ENCODE measurements at places on chromosomes 4 and X. TPM values are rescaled to one million over a fixed set of nuclear protein-coding genes. Genes with fewer than 3 reads are reported as not detected.

The BRS3 gene
- total RNA-seq = not detected

The SPANXA2 gene
- total RNA-seq = 2.1 TPM

The CT45A7 gene
- total RNA-seq = not detected

The RGN gene
- not detected for total RNA-seq

GRCh38 chr4:105989485-105990242 is 94.4 kb downstream of the NPNT start:
- DNase-seq = no peak

- DNase-seq = peak; percentile 13
Observed at GRCh38 chrX:153400146-153401132, 711 bp downstream of the PNMA6E start.

DNA sequence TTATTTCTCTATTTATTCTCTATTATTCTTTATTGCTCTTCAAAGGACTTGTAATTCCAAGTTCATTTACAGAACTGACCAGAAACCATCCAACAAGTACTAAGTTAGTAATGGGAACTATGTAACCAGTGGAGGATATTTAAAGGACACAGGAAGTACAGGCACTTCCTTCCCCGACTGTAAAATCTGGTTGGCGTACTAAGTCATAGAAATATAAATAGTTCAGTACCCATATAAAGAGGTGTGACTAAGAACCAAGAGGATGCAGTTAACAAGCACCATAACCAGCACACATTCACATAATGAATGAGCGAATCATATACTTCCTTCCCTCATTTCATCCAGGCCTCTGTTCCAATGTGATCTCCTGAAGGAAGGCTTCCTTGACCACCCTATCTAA is 3.6 kb upstream of the EIF4E start:
- DNase-seq = peak; percentile 73

- no peak for DNase-seq
Observed at GRCh38 chr4:53192496-53192895, 173.4 kb downstream of the SCFD2 start.

DNA sequence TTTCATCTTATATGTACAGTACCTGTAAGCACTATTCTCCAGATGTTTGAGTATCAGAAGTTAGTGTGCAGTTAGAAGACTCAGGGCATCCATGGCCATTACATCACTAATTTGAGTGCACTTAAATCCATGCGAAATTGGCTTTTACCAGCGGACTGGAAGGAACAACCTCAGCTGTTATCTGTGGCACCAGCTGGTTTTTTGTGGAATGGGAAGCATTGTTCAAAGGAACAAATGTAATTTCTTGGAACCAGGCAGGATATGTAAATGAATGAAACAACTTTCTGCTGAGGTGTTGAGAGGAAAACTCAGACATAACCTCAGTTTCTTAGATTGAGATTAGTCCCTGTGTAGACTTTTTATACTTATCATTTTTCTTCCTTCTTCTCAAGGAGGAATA is 60.2 kb downstream of the PDGFRA start:
- no peak for DNase-seq

DNA sequence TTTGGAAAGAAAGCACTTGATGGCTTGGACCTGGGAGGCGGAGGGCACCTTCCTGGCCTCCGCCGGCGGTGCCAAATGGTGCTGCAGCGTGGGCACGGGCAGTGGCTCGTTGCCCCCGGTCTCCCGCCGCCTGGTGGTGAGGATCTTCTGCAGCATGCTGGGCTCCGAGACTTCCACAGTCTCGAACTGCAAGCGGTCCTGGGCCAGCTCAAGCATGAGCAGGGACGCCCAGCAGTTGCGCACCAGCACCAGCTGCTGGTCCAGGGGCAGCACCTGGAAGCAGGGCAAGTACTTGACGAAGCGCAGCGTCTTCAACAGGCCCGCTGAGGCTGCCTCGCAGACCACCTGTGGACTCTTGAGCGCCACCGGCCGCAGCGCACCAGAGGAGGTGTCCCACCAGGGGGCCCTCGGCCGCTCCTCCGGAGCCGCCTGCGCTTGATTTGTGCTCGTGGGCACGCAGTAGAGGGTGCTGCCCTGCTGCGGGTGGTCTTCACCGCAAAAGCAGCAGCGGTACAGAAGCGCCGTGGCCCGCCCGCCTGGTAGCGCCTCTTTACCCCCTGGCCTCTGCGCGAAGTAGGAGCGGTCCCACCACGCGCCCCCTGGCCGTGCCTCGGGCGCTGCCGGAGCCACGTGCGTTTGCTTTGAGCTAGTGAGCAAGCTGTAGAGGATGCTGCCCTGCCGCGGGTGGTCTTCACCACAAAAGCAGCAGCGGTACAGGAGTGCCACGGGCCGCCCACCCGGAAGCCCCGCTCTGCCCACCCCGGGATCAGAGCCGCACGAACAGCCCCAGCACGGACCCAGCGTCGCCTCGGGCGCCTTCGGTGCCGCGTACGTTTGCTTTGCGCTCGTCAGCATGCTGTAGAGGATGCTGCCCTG is 689 bp downstream of the NR0B1 start:
- no peak for DNase-seq

GRCh38 chrX:8204943-8205342 is 33.9 kb upstream of the VCX2 start:
- DNase-seq = no peak

- DNase-seq = no peak
Observed at GRCh38 chrX:39492497-39493162, 605.1 kb downstream of the BCOR start.

DNA sequence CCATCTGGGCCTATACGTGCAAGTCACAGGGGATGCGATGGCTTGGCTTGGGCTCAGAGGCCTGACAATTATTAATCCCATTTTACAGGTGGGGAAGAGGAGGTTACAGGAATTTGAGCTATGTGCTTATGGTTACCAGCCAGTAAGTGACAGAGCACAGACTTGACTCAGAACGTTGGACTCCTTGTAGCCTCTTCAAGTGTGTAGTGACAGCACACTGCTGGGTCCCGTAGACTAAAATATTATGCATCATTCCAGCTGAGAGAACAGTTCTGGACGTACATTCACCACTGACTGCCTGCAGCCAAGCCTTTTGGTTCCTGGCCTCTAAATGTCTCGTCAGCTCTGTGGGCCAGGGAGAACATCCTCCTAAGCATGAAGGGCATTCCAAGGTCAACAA is 314.5 kb downstream of the GPAT3 start:
- peak; percentile 60 for DNase-seq

- no peak for DNase-seq
Observed at GRCh38 chr4:7007142-7007907, 35.8 kb upstream of the TADA2B start.

DNA sequence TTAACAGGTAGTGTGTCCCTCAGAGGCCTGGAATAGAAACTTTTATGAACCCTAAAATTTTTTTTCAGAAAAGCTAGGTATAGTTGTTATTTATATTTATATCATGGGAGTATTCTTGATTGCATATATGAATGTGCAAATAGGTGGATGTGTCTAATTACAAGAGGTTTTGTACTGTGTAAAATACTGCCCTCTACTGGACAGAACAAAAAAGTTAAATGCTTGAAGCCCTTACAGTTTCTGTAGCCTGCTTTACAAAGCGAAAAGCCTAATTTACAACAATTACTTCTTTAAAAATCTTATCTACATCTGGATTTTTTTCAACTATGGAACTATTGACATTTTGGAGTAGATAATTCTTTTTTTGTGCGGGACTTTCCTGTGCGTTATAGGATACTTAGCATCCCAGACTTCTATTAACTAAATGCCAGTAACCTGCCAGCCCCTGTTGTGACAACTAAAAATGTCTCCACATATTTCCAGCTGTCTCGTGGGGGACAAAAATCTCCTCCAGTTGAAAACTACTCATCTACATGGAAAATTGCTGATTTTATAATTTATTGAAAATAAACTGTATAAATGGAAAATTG is 35.1 kb downstream of the ENPEP start:
- peak; percentile 46 for DNase-seq

DNA sequence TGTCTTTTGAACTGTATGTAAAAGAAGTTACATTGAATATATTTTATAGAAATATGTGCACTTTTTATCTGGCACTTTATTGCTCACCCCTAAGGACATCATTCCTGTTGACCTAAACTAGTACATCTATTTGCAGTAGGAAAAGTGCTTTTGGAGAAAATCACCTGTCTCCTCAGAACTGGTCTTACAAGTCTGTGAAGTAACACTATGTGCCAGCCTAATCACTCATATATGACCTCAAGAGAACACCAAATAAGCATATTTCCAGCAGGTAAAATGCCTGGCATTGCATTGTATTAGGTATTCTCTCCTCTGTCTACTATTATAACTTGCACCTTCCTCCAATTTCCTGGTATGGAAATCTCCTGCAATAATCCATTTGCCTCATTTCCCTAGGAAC is 4.0 kb upstream of the GASK1B start:
- DNase-seq = no peak

GRCh38 chrX:63673896-63674295 is 111.1 kb downstream of the ARHGEF9 start:
- DNase-seq = no peak

GRCh38 chrX:3136161-3136961 is 95.1 kb downstream of the ARSF start:
- no peak for DNase-seq

DNA sequence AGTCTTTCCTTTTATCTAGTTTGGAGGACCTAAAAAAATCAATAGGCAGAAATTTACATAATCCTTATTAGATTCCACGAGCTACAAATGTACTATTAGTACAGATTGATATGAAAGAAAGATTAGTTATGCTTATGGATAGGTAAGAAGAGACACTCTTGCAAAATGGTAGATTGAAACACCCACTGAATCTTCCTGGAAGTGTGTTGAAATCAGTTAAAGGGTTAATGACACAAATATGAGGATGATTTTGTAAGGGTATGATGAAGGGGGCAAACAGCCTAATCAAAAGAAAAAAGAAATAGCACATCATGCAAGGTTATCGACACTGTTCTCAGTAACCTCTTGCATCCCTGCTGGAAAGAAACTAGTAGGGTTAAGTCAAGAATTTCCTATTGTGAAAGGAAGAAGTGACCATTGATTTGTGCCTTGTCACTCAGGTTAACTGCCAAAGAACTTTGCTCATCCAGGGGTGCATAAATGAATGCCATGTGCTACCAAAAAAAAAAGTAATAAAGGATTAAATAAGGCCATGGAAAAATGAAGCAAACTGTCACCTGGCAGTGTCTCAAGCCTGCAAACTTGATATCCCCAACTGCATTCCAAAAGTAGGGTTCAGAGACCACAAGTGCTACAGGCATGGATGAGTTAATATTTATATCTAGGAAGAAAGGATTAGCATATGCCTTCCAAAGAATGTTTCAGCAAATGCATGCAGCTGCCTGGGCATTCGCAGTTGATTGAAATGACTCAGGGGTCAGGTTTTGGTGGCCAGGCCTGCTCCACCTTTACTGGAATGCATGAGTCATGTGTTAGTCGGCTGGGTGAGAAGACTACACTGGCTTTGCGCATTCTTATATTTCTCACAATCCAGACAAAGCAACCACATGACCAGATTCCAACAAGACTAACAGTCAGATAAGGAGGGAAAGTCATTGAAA is 78.3 kb upstream of the ATXN3L start:
- peak; percentile 100 for DNase-seq

- DNase-seq = no peak
Observed at GRCh38 chr4:70895811-70896491, 6.2 kb upstream of the MOB1B start.

DNA sequence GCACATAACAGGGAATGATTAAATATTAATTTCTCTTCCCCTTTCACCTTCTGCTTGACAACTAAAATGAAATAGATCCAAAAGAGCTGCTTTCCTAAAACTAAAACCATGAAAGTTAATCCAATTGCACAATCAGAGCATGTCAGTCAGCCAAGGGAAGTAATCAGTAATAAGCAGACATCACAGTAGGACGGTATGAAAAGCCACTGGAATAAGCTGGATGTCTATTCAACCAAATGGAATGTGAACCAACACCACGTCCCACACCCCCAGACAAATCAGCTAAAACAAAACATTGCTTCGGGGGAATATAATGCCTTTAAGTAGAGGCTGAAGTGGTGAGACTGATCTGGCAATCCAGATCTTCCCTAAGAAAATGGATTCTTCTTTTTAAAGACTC is 859.4 kb upstream of the FTHL17 start:
- peak; percentile 71 for DNase-seq

GRCh38 chr4:77881460-77882295 is 19.0 kb downstream of the MRPL1 start:
- no peak for DNase-seq

GRCh38 chr4:89142691-89143669 is 31.6 kb downstream of the TIGD2 start:
- no peak for DNase-seq

DNA sequence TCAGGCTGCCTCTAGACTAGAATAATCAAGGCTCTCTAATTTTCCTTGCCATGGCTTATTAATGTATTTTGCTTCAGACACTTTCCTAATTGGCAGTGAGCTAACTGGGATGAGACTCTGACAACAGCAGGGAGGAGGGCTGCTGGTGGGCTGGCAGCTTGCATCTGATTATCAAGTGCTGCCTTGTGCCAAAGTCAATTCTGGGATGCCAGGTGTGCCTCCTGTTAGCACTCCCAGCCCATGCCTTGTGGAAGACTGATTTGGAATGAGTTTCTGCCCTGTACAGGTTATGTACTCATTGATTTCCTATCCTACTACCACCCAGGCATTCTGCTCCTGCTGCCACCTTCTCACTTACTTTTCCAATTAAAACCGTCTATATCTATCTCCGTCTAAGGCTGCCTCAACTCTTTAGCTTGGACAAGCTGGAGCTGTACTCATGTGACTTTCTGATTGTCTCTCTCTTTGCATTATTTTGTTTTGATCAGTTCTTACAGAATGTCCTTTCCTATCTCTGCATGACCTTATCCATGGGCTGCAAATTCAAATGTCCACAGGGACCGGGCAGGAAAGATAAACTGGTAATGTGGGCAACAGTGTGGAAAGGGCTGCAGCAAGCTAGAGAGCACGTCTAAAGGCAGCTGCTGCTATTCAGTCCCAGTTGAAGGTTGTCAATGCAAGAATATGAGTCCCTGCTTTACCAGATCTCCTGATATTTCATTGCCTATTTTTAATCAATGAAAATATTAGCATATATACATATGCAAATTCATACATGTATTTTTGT is 112.6 kb downstream of the GABRA2 start:
- no peak for DNase-seq

- no peak for DNase-seq
Observed at GRCh38 chr4:100569196-100569595, 51.4 kb upstream of the EMCN start.

DNA sequence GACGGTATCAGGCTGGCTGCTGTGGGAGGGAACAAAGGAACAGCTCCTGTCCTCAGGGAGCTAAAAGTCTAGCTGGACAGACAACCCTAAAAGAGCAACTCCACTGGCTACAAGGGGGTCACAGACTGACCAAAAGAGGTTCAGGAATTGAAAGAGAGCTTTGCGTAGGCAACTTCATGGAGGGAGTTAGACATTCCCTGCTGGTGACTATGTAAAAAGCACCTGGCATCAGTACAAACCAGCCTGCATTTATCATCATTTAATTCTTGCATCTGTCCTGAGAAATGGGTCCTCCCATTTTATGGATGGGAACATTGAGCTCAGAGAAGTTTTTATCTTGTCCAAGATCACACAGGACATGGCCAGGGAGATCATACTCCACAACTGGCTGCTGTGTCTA is 1.4 kb upstream of the LGI2 start:
- peak; percentile 28 for DNase-seq

All from A172 (cell line).